ENCODE measurements at places on chromosomes 2 and 18.

GRCh38 chr18:2964361-2965010 lies 48.5 kb downstream of the LPIN2 start:
- no peak for DNase-seq

GRCh38 chr2:226184540-226184939 lies 615.1 kb downstream of the IRS1 start:
- no peak for DNase-seq

DNA sequence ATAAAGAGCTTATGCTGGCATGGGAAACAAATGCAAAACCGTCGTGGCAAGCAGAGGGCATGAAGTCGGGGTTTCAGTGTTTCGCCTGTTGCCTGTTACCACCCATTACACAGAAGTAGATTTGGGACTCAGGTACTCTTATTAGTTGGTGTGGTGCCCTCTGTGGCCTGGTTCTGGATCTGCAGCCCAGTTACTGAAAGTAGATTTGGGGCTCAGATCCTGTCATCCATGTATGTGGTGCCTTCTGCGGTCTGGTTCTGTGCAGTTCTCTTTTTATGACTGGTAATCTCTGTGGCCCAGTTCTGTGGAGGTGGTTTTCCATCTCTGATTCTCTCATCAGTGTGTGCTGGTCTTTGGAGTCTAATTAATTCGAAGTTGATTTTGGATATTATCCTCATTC lies 45.2 kb downstream of the ADNP2 start:
- no peak for DNase-seq

GRCh38 chr18:6574631-6575030 lies 154.9 kb upstream of the ARHGAP28 start:
- DNase-seq, result no peak
